ENCODE measurements at places on chromosomes 7 and 10.

GRCh38 chr7:132705146-132705545, 128.9 kb upstream of the PLXNA4 start:
- DNase-seq, result no peak

DNA sequence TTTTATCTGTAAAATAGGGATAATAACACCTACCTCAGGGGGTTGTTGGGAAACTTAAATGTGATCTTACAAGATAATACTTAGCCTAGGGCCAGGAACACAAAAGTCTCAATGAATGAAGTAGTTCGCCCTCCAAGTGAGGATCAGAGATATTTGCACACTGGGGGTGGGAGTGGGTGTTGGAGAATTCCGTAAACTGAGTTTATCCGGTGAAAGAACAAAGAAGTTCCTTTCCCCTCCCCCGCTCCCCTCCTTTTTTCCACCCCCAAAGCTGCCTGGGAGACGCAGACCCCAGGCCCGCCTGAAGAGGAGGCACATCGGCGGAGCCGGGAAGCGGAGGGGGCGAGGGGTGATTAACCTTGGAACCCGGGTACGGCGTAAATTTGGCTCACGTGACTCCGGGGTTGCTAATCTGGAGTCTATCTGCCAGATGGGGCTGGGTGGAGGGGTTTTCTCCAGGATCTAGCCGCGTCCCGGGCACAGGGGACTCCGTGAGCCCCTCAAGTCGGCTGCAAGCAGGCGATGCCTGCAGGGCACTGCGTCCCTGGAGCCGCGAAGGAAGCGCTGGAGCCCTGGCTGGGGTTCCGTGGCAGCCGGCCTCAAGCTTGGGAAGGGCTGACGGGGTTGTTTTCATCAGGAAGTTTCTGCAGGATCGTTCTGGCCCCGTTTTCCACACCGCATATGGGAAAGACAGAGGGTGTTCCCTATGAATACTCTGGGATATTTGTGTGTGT, 1.4 kb upstream of the PODXL start:
- DNase-seq, result no peak

GRCh38 chr10:78775891-78776290, 292.9 kb upstream of the ZMIZ1 start:
- no peak for DNase-seq

DNA sequence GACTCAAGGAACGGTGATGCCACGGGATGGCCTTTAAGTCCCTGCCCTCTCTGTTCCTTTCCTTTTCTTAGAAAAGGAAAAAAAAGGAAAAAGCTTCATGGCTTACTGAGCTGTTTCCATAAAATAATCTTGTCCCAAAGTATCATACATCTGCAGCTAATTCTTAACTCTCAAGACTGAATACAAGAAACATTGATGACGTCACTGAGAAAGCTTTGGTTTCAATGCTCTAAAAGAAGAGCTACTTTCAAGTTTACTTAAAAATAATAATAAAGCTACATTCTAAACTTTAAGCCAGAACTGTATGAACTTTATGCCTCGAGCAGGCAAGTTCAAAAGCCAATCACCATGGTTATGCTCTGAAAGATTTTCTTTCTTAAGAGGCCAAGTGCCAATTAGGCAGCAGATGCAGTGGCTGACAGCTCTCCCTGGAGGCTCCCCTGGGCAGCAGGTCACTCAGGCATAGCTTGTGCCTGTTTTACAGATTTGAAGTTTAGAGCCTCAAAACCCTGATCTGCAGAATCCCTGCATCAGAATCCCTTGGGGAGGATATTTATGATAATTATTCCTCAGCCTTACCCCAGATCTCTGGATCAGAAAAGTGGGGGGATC, 165.0 kb downstream of the CHN2 start:
- DNase-seq, result no peak

GRCh38 chr10:38146579-38147333, 52.6 kb downstream of the ZNF37A start:
- DNase-seq, result no peak

- no peak for DNase-seq
Observed at GRCh38 chr10:14253079-14253478, 77.6 kb downstream of the FRMD4A start.

DNA sequence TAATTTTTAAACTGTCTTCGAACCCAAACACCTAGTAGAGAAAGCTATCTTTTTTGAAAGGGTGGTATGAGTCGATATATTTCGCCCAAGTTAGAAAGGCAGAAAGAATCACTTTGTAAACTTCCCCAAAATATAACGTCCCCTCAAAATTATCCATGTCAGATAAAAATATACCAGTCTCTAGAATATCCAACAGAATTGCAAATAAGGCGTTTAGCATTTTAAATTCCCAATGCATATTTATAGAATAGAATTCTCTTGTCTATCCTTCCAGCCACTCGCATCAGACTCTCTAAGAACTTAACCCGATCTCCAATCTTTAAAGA, 2.1 kb downstream of the CTBP2 start:
- DNase-seq, result no peak

GRCh38 chr7:158868764-158869410, 12.5 kb downstream of the DYNC2I1 start:
- no peak for DNase-seq

DNA sequence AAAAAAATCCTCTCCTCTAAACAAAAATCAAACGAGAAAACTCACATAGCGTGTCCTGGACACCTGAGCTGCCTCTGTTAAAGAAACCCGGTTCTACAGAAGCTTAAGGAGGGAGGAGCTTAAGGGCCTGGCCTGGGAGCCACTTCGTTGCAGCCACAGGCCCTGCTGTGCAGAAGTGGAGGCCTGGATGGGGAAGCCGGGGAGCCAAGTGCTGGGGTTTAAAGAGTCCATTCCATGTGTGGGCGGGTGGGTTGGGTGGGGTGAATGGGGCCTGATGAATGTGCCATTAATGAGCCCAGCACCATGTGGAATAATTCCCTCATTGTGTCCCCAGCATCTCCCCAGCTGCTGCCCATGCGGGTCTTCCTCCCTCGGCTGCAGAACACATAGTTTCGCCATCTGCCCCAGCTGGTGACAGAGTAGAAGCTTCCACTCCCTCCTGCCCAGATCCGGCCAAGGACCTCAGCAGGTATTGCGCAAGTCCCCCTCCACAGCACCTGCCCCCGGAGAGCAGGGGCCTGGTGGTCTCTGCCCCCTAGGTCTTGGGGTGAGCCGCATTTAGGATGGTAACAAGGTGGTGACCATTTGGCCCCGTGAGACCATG, 127.8 kb upstream of the BTBD16 start:
- DNase-seq, result no peak

- no peak for DNase-seq
Observed at GRCh38 chr10:128345353-128345752, 219.1 kb upstream of the MKI67 start.

DNA sequence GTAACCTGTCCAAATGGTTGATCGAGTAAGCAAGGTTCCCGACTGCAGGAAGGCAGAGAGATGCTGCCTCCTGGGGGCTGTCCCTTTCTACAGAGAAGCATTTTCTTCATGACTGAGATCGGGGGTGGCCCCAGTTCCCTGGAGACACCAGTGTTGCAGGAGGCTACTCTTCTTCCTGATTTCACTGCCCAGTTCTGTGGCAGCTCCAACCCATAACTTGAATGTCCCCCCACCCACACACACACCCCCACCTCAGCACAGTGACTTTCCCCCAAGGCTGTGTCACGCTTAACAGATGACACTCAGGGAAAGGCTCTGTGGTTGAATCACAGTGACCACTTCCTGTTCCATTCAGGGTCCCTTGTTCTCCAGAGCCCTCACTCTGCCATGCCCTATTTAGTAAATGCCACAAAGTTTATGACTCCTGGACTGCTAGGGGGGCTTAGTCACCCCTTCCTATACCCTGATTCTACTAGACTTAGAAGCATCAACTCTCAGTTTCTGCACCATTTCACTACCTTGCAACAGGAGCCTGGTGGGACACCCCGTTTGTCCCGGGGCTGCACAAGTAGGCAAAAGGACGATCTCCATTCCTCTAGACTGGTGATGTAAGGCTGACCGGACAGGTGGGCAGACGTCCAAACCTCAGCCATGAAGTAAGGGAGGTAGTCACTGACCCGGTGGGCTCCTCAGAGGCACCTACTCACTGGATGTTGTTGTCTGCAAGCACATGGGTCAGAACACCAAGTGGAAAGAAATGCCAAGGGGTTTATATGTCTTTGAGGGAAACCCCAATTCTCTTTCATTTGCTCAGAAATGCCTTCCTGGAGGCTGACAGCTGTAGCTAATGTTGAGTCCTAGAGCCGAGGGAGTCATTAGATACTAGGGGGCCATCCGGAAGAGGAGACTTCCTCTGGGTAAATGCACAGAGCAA, 31.3 kb upstream of the SMC3 start:
- DNase-seq, result peak; percentile 85

- DNase-seq, result no peak
Observed at GRCh38 chr7:70942791-70943190, 189.2 kb upstream of the GALNT17 start.

DNA sequence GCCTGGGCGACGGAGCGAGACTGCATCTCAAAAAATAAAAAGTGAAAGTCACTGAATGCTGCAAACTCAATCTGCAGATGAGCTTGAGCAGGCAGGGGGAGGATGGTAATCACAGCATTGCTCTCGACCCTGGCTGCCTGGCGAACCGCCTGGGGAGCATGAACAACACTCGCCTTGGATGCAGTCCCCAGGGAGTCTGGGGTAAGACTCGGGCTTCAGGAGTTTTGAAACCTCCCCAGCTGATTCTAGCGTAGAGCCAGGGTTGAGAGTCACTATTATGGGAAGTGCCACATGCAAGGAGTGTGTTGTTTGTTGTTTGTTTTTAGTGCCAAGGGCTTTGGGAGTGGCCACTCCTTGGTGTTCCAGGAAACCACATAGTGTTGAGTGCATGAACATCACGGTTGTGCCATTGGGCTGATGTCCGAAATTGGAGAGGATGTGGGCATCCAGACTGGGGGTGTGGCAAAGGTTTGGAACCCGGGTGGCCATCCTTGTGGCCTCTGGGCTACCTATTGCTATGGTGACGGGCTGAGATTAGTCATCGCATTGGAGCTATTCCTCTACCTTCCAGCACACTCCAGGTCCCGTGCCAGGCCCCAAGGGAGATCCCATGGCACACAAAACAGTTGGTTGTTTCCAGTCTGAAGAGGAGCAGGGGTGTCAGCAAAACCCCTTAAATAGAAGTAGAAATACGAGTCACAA, 92.6 kb downstream of the RGS10 start:
- peak; percentile 97 for DNase-seq

GRCh38 chr10:11175823-11176243, 158.2 kb downstream of the CELF2 start:
- DNase-seq, result no peak

GRCh38 chr10:26300001-26300400, 83.4 kb downstream of the GAD2 start:
- DNase-seq, result no peak

- DNase-seq, result peak; percentile 100
Observed at GRCh38 chr7:1555046-1555812, 776 bp downstream of the TMEM184A start.

GRCh38 chr7:36216063-36216684, 63.1 kb downstream of the EEPD1 start:
- no peak for DNase-seq

DNA sequence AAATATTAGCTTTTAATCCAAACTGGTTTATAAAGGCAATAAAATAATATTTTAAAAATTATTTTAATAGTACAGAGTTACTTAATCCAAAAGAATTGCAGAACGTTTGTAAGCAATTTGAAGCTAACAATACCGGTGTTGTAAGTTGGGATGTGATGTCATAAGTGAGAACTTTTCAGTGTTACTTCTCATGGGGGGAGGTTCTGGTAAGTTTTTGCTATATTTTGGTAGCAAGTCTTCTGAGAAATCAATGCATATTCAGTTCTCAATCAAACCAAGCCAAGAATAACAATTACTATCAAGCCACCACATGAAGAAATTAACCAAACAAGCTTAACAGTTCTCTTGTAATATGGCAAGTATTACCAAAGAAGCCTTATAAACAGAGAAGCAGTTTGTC, 147.1 kb upstream of the ASAH2 start:
- DNase-seq, result no peak

DNA sequence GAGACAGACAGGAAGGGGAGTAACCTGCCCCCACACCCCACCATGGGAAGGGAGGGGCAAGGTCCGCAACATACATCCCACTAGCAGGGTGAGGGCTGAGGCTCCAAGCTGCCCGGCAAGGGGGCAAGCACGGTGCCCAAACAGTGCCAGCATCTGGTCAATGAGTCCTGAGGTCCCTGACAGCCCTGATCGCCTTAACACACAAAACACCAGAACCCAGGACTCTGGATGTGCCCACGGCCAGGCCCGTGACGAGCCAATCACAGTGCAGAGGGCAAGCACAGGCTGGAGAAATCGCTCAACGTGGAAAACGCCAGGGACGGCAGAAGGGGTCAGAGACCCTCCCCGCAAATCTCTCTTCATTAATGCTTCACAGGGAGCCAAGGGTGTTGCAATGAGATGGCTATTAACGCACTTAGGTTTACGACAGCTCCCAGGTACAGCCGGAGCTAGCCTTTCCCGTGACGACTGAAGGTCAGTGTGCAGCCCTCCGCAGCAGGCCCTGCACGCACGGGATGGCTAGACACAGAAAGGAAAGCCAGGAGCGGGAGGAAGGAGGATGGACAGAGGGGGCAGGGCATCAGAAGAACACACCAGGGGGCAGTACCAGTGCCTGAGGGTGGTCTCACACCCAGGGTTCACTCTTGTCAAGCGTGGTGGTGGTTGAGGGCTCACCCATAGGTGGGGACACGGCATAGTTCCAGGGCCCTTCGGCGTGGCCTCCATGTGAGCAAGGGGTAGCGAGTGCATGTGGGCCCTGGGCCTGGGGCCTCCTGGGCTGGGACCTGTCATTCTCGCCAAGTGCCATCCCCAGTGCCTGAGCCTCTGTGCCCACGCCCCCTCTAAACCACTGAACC, 220.5 kb downstream of the MAD1L1 start:
- DNase-seq, result no peak

DNA sequence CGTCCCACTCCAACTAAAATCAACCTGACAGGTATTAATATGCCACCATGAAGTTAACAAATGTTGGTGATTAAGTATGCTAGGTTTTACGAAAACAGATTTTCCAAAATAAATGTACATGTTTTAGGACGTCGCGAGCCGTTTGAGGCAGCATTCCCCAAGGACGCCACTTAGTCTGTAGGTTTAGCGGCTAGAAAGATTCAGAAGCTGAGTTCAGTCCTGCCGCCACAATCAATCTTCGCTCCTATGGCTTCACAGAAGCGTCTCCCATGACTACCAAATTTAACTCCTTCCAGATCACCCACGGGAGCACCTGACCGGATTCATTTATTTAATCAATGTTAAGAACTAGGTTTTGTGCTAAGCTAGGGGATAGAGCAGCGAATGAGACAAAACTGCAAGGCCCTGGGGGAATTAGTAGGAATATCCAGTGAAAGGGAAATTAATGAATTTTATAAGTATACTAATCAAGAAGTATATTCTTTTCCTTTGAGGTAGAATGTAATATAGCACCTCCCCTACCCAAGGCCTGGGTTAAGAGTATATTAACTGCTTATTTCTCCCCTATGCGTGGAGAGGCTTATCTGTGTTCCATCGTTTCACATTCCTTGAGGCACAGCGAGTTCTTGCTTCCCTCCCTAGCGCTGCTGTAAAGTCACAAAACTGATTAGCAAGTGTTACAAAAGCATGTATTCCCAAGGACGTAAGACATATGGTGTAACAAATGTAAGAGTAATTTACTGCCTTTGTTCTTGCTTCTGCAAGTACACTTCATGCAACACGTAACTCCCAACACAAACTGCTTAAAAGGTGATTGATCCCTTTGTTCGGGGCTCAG, 994 bp upstream of the CYP51A1 start:
- DNase-seq, result no peak
